ENCODE measurements at places on chromosomes 7 and 10. TPM values are rescaled to one million over a fixed set of nuclear protein-coding genes. Genes with fewer than 3 reads are reported as not detected.
A peak's percentile ranks its signal among the peaks of the same experiment; 100 is the strongest.

The PRKAR2B gene
- 17.7 TPM for total RNA-seq

The LRMDA gene
- total RNA-seq: 0.94 TPM

The ZNF804B gene
- 0.67 TPM for total RNA-seq

The AGBL3 gene
- total RNA-seq: 0.99 TPM

DNA sequence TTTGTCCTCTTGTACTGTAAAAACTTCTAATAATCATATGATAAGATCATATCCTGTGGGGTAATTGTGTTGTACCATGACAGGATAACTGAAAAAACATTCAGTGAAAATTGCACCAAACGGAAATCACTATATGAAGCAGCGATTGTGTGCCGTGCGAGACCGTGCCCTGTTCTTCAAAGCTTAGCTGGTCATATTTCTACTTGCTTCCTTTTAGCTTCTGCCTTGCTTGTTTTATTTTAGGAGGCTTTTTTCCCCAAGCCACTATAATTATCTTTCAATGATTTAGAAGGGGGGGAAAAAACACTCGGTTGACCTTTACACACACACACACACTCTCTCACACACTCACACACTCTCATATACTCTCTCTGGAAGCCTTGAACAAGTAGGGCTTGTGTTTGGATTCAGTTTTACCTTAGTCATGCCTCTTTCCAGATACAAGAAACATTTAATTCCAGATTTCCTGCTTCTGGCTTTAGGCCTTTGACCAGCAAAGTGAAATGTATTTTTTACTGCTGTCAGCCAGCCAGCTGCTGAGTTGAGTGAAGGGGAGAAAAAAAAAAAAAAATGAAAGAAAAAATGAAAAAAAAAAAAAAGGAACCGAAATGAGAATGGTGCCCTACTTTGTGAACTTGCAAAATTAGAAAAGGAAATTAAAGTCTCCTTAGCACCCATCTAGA lies 181.4 kb downstream of the ARID5B start:
- peak; percentile 39 for ATAC-seq

- no peak for ATAC-seq
These were observed 10.5 kb downstream of the ADRA2A start for GRCh38 chr10:111087331-111087756.

GRCh38 chr10:5404208-5405041 lies at the start of gene TUBAL3:
Gene TUBAL3, minus strand, starts transcription at chr10:5404828. Its CDS starts 36 bp downstream, at chr10:5404792.
- ATAC-seq: no peak

Measured in motor neuron (in vitro differentiated cells).